ENCODE measurements at places on chromosomes 16 and 17.

DNA sequence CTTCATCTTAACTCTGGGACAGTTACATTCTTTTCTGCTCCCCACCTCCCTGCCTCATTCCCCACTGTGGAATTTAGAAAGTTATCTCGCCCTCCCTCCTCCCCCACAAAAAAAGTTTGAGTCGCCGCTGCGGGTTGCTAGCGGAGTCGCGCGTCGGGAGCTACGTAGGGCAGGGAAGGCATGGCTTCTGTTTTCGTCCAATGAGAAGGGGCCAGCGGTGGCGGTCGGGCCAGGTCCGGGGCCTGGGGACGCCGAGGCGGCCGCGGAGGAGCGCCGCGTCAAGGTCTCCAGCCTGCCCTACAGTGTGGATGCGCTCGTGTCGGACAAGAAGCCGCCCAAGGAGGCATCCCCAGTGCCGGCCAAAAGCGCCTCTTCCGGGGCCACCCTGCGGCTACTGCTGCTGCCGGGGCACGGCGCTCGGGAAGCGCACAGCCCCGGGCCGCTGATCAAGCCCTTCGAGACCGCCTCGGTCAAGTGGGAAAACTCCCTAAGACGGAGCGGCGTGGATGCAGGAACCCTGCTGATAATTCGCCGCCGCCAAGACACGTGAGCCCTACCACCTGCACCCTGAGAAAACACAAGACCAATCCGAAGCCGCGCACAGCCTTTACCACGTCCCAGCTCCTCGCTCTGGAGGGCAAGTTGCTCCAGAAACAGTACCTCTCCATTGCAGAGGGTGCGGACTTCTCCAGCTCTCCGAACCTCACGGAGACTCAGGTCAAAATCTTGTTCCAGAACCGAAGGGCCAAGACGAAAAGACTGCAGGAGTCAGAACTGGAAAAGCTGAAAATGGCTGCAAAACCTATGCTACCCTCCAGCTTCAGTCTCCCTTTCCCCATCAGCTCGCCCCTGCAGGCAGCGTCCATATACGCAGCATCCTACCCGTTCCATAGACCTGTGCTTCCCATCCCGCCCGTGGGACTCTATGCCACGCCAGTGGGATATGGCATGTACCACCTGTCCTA, 8.9 kb downstream of the OR4D1 start:
- peak; percentile 31 for DNase-seq

GRCh38 chr16:21026846-21027245, 123.8 kb downstream of the DNAH3 start:
- DNase-seq = no peak

- no peak for DNase-seq
Measured at GRCh38 chr16:11258553-11259492, 2.8 kb upstream of the SOCS1 start.

DNA sequence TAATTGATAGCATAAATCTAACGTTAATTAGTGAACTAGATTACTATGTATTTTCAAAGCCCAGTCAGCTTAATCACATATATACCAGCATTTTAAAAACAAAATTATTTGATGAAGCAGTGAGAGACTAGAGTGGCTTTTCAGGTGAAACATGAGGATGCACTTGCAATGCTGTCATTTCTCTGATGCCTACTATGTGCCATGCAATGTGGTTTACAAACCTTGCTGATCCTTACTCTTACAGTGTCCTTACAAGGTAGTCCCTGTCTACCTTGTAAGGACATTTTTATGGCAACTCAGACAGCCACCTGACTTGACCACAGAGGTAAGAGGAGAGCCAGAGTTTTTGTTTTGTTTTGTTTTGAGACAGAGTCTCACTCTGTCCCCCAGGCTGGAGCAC, 42.7 kb downstream of the CYB5B start:
- no peak for DNase-seq

- DNase-seq = no peak
Measured at GRCh38 chr16:15564604-15565339, 78.2 kb downstream of the MARF1 start.

- no peak for DNase-seq
Measured at GRCh38 chr16:70789595-70790447, 11.1 kb downstream of the VAC14 start.

- no peak for DNase-seq
Measured at GRCh38 chr17:48639136-48639535, 13.0 kb upstream of the HOXB9 start.

- no peak for DNase-seq
Measured at GRCh38 chr16:85003076-85003475, 8.3 kb downstream of the ZDHHC7 start.

DNA sequence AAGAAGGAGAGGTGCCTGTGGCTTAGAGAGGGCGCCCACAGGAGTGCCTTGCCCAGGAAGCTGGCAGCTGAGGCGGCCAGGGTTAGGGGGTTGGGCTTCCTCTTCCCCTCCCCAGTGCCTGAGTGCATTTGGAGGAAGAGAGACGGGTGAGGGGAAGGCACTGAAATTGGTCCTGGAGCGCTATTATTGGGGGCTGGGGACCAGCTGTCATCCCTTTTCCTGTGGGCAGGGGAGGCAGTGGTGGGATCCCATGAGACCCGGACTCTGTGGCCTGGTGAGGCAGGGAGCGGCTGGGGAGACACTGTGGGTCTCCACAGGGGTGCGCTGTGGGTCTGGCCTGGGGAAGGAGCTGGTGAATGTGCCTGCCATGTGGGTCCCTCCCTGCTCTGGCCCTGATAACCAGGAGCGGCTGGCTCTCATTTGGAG, 259.7 kb downstream of the SEC14L1 start:
- DNase-seq = peak; percentile 73

DNA sequence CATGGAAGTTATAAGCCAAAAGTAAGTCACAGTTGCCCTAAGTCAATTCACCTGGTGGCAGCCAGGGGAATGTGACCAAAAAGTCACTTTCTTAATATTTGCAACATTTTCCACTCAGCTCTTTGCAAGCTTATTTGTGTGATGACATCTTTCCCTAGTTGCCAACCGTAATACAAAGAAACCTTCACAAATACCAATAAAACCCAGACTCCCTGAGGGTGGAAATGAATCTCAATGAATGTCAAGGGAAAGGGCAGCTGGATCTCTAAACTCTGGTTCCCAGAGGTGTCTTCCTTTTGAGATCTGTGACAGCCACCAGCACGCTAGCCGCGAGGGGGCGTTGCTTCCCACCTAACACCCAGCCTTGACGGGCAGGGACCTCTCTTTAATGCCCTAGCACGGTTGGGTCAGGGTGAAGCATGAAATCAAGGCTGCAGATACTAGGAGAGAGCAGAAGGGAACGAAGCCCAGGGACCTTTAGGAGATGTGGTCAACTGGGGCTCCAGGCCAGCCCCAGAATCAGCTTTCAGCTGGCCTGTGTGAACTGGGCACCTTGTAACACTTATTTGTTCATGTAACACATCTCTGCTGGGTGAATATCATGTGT, 82.2 kb downstream of the CMC2 start:
- DNase-seq = peak; percentile 10

DNA sequence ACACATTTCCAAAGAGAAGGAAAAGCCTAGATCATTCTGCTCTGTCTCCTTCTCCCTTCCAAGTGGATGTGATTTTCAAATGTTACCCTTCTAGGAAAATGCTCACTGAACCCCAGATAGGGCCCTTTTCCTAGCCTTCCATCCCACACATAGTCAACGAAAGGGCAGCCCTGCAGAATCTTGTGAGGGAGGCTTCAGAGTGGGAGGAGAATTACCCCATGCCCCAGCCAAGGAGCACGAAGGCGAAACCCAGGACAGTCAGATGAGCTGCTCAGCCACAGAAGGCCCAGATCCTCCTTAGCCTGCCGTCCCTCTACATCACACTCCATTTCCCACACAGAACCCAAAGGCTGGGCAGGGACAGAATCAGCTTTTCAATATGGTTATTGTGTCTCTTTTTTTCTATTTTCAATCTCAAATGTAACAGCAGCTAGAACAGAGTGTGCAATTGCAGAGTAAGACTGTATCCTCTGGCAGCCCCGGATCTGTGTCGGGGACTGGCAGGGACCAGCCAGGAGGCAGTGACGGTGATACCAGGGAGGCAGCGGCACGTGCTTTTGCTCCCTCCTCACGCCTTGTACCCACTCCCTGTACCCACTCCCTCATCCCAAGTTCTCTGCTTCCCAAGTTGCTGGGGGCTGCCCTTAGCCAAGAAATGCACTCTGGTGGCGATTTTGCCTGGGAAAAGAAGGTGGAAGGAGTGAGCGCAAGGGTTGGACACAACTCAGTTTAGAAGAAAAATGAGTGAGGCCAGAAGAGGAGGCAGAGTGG, 3.7 kb upstream of the SDK2 start:
- DNase-seq = no peak

GRCh38 chr17:38572669-38573365, 32.9 kb downstream of the SRCIN1 start:
- no peak for DNase-seq

GRCh38 chr16:75226550-75227360, 8.0 kb downstream of the CTRB1 start:
- DNase-seq = no peak

DNA sequence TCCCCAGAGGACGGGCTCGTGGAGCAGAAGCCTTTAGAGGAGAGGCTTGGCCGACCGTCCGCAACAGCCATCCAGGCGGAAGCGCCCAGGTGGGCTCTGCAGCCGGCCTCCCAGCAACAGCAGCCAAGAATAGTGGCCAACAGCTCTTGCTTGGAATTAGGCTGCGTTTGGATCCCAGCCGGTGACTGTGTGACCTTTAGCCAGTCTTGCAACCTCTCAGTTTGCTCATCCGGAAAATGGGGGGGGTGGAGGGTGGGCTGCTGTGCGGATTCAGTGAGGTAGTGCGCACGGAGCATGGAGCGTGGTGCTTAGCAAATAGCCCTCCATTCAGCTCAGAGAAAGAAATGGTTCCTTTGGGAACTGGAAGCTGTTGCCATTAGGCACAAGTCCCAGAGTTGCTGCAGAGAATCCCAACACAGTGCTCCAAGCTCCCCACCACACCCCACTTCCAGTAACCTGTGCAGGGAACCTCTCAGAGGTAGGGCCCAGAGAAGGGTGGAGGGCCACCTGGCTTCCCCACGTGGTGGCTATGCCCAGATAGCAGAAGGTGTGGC, 46.7 kb downstream of the RTN4RL1 start:
- no peak for DNase-seq

GRCh38 chr16:86363836-86364618, 146.3 kb upstream of the FOXF1 start:
- no peak for DNase-seq
